Aorta (tissue), 5 donors: ENCODE measurements at places on chromosomes 7 and 10. TPM values are rescaled to one million over a fixed set of nuclear protein-coding genes. Genes with fewer than 3 reads are reported as not detected.

The EN2 gene
- not detected for total RNA-seq

The SLC26A3 gene
- not detected for total RNA-seq

The SUV39H2 gene
- total RNA-seq = 5.2 TPM

- DNase-seq = no peak
These were observed 392.7 kb upstream of the AUTS2 start for GRCh38 chr7:69205581-69205980.

- no peak for DNase-seq
These were observed 8.5 kb upstream of the METTL27 start for GRCh38 chr7:73850781-73851207.

- no peak for DNase-seq
These were observed 40.2 kb upstream of the TES start for GRCh38 chr7:116170180-116170579.
